ENCODE measurements at places on chromosomes 6 and 20. TPM values are rescaled to one million over a fixed set of nuclear protein-coding genes. Genes with fewer than 3 reads are reported as not detected.

Gene SRMS
- 1.2 TPM for total RNA-seq

DNA sequence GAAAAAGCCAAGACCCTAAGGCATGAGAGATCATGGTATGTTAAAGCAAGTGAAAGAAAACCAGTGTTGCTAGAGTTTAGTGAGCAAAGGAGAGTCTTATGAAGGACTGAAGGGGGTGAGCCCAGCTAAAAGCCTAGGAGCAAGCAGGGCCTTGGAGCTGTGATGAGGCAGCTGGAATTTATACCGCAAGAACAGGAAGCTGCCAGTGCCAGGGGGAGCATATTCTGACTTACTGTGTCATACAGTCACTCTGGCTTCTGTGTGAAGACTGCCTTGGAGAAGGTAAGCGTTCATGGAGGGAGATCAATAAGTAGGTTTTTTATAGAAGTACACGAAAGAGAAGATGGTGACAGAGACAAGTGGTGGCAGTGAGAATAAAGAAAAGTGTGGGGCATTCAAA is 308.9 kb upstream of the THEMIS start:
- DNase-seq: peak; percentile 29

DNA sequence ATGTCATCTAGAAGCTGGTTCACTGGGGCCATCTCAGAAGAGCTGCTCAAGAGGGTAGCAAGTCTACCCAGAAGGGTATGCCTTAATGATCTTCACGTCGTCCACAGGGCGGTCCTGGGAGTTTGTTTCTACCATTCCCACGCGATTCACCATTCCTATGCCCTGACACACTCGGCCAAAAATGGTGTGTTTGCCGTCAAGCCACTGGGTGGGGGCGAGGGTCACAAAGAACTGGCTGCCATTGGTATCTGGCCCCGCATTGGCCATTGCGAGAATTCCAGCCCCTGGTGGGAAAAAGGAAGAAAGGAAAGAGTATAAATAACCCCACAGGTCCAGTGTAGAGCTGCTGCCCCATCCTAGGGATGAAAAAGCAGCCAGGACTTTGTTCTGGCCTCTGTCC is 16.5 kb upstream of the CPNE5 start:
- no peak for DNase-seq

DNA sequence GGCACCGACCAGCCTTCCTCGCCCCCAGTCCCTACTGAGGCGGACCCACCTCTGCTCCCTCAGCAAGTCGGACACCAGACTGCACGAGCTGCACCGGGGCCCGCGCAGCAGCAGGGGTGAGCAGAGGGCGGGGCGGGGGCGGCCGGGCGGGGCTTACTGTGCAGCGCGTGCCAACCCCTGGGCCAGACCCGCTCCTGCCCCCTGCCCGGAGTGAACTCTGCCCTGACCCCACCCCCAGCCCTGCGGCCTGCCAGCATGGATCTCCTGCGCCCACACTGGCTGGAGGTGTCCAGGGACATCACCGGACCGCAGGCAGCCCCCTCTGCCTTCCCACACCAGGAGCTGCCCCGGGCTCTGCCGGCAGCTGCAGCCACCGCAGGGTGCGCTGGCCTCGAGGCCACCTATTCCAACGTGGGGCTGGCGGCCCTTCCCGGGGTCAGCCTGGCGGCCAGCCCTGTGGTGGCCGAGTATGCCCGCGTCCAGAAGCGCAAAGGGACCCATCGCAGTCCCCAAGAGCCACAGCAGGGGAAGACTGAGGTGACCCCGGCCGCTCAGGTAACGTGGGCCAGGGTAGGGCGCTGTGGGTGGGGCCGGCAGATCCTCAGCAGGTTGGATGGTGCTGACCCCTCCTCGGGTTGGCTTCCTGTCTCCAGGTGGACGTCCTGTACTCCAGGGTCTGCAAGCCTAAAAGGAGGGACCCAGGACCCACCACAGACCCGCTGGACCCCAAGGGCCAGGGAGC is 1.5 kb upstream of the SLC2A4RG start:
- DNase-seq: no peak

Measured in PC-9 (cell line).